Esophagus squamous epithelium (tissue), 5 donors: ENCODE measurements at places on chromosomes 16 and 17. TPM values are rescaled to one million over a fixed set of nuclear protein-coding genes. Genes with fewer than 3 reads are reported as not detected.

Gene ITFG1
- 23.7 TPM for total RNA-seq

Gene SSH2
- total RNA-seq, result 29.4 TPM

Gene CD19
- 0.19 TPM for total RNA-seq

Gene RAI1
- 22.0 TPM for total RNA-seq

Gene LITAFD
- not detected for total RNA-seq

Gene SLC5A11
- not detected for total RNA-seq

Gene CCL22
- total RNA-seq, result 0.38 TPM

Gene IL17C
- not detected for total RNA-seq

Gene GFER
- 8.6 TPM for total RNA-seq

Gene CCDC40
- 3.1 TPM for total RNA-seq

Gene CRHR1
- total RNA-seq, result not detected
